ENCODE measurements at places on chromosomes 1 and 21. TPM values are rescaled to one million over a fixed set of nuclear protein-coding genes. Genes with fewer than 3 reads are reported as not detected.

DNA sequence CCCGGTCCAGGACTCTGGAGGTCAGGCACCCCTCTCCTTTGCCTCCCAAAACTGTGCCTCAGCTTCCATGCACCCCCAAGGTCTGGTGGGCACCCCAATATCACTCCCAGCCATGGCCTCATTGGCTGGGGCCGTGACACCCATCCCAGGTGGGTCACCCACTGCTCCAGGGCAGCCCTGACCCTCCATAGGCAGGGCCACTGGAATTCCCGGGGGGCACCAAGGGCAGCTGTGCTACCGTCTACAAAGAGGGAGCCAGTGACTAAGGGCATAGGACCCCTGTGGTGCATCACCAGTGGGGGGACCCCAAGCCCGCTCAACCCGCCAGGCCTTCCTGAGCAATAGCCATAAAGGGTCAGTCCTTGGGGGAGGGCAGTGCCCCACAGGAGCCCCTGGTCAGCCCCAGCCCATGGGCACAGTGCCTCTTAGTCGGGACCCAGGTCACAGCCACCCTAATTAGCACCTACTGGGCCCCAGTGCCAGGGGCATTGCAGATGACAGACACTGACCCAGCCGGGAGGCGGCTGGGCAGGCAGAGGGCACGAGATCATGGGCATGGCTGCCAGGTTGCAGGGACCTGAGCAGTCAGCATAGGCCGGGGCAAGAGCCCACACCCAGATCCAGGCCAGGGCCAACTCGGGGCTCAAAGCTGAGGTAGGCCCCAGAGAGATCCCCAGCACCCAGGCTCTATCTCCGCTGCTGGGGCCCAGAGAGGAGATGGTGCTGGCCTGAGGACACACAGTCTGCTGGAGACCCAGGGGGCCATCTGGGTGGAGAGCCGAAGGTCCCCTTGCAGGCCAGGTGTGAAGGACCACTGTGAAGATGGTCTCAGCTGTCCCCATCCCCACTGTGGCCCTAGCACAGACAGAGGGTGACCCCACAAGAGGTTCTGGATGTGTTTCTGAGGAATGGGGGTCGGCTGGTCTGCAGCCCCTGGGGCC is 19.0 kb upstream of the ARF1 start:
- no peak for DNase-seq

- DNase-seq = peak; percentile 92
Measured at GRCh38 chr1:105664495-105664894, 1392.0 kb upstream of the PRMT6 start.

- no peak for DNase-seq
Measured at GRCh38 chr1:43276673-43277072, 6.9 kb downstream of the TMEM125 start.

The PIK3R3 gene
- total RNA-seq = 17.7 TPM

The CAPN8 gene
- 5.9 TPM for total RNA-seq

GRCh38 chr1:92853299-92853698 is 21.5 kb downstream of the RPL5 start:
- no peak for DNase-seq

- DNase-seq = no peak
Measured at GRCh38 chr21:37273911-37274690, 7.0 kb upstream of the VPS26C start.

The FAM72C gene
- 4.3 TPM for total RNA-seq

- DNase-seq = no peak
Measured at GRCh38 chr1:38221006-38221649, 174.5 kb upstream of the POU3F1 start.

DNA sequence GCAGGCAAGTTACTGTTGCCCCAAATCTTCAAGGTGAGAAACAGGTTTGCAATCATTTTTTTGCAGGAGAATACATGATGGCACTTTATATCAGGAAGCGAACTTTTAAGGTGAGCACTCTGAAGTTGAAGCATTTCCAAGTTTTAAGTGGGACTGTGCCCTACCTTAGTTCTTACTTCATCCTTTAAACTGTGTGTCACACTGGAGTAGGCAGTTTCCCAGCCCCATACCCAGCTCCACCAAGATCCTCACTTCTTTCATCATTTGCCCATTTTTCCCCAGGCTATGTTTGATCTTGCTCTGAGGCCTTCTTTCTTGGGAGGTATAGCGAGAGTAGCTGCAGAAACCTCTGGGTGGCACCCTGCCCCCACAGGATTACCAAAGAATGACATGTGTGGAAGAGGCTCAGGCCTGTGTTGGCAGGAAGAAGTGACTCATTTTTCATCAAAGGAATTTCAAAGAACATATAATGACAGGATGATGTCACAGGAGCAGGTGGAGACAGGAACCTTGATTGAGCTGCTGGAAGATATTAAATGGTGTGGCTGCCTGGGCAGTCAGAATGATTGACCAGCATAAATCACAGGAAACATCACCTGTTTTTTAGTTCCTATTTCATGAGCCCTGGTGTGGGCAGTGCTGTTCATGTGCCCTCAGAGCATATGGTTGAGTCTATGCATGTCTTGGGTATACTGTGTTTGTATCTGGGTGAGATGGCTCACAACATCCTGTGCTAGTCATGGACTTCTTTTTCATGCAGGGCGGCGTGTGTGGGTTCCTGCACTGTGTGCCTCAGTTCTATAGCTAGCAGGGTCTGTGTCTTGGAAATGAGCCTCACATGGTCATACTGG is 20.8 kb upstream of the MACF1 start:
- peak; percentile 98 for DNase-seq

GRCh38 chr1:185795181-185795580 is 61.0 kb downstream of the HMCN1 start:
- DNase-seq = no peak

- peak; percentile 8 for DNase-seq
Measured at GRCh38 chr1:176379626-176380339, 83.2 kb upstream of the PAPPA2 start.

DNA sequence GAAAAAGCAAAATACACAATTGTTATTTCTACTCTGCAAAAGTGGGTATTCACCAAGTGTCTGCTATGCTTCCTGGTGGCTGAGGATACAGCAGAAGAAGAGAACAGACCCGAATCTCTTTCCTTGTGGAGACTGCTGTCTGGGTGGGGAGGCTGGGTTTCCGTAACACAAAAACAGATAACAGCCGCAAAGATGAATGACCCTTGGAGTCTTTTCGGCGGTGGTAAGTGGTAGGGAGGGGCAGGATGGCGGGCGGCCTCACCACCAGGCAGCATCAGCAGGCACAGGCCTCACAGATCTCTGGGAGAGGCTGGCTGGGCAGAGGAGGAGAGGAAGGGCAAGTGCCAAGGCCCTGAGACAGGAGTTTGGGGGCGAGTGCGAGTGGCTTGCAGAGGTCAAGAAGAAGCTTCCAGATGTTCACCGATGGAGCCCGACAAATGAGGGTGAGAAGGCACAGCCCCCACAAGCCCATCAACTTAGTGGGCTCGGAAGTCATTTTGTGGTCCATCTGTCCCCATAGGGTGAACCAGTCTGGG is 164.2 kb downstream of the RHOU start:
- DNase-seq = no peak

- no peak for DNase-seq
Measured at GRCh38 chr1:107862064-107862463, 102.9 kb downstream of the VAV3 start.

GRCh38 chr1:181021811-181022434 is 747 bp downstream of the STX6 start:
- DNase-seq = peak; percentile 83

All from PC-3 (cell line).